ENCODE measurements at places on chromosomes 7 and 10. TPM values are rescaled to one million over a fixed set of nuclear protein-coding genes. Genes with fewer than 3 reads are reported as not detected.

GRCh38 chr10:77192402-77192801, 445.2 kb downstream of the KCNMA1 start:
- no peak for DNase-seq

DNA sequence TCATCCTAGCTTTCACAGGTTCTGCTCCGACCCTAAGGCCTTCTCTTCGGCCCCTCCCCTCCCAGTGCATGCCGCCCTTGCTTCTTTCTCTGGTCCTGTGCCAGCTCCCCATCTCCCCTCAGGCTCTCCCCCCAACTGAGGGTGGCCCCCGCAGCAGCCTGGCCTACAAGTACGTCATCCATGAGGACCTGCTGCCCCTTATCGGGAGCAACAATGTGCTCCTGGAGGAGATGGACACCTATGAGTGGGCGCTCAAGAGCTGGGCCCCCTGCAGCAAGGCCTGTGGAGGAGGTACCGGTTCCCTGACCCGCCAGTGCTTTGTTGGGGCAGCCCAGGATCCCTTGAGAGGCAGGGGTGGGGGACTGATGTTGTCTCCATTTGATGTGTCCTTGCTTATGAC, 33.8 kb downstream of the TBATA start:
- no peak for DNase-seq

DNA sequence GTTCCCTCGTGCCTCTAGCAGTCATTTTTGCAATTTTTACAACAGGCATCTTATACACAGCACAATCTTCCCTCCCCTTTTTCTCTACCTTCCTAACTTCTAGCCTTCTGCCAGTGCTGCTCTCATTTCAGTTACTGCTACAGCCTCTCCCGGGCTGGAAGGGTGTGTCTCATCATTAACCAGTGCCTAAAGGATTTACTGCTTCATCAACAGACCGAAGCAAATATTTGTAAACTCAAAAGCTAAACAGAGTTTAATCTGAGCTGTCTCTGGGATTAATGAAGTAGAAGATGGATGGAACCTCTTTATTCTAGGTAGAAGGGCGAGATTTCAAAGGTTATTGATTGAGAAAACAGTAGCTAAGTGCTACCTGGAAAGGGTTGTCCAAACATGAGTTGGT, 94.3 kb downstream of the PRPF18 start:
- DNase-seq = no peak

DNA sequence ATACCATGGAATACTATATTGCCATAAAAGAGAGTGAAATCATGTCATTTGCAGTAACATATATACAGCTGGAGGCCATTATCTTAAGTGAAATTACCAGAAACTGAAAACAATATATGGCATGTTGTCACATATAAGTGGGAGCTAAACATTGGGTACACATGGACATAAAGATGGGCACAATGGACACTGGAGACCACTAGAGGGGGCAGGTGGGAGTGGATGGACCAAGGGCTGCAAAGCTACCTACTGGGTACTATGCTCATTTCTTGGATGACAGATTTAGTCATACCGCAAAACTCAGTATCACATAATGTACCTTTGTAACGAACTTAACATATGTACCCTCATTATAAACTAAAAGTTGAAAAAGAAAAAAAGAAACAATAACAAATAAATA, 1167.6 kb downstream of the NXPH1 start:
- DNase-seq = no peak

- DNase-seq = no peak
Observed at GRCh38 chr7:136064627-136065237, 87.6 kb upstream of the MTPN start.

DNA sequence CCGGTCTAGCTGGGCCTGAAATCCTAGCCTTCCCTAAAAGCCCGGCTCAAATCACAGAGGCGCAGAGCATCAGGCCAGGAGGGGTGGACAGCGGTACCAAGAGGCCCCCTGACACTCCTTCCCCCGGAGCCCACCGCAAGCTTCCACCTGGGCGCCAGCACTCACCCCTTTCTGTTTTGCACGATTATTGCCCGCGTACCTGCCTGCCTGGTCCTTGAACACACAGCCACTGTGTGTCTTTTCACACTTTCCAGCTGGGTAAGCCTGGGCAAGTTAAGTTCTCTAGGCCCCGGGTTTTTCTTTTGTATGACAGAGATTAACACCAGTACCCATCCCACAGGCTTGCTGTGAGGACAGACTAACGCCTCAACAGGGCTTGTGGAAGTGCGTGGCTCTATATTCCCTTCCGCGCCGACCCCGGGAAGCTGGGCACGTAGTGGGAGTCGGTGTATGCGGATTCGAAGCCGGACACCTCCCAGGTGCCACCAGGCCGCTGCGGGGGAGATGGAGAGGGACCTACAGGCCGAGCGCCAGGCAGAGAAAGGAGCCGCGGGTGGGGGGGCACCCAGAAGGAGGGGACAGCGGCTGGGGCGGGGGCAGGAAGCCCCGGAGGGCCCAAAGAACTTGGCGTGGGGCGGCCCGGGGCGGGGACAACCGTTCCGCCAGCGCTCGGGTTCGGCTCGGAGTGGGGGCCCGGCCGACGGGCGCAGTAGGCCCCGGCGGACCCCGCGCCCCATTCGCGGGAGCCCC, 792 bp downstream of the ZNF746 start:
- no peak for DNase-seq

DNA sequence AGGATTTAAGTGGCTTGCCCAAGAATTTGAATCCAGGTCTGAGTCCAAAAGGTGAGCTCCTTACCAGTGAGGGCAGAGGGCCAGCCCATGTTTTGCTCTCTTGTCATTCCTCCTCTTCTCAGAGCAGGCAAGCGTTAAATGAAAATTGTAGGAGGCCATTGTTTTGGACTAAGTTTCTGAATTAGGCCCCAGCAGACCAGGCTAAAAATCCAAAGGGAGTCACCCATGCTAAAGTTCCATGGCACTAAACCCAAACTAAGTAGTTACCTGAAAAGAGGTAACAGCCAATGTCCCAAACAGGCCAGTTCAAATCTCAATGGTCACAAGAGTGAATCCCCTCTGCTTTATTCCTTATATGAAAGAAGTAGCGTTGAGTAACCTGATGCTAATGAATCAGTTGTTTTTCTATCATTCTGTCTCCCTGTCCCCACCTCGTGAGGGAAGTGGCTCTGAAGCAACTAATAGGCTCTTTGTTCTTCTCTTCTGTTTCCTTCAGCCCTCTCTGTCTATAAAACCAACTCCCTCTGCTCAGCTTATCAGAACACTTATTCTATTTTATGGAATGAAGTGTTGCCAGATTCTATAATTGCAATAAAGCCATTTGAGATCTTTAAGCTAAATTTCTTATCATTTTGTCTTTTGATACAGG, 17.5 kb upstream of the CDH23 start:
- DNase-seq = no peak

Gene AGAP5
- total RNA-seq = 7.9 TPM

Gene SPAM1
- not detected for total RNA-seq

Gene HEPACAM2
- total RNA-seq = not detected

Gene CUTC
- total RNA-seq = 15.5 TPM

All from esophagus squamous epithelium (tissue), 5 donors.